CD4-positive, alpha-beta T cell treated with Interleukin-17A for 1 hour (primary cell): ENCODE measurements at places on chromosomes 12 and 14.

GRCh38 chr14:20294636-20295035 is 11.1 kb downstream of the TTC5 start:
- no peak for DNase-seq

DNA sequence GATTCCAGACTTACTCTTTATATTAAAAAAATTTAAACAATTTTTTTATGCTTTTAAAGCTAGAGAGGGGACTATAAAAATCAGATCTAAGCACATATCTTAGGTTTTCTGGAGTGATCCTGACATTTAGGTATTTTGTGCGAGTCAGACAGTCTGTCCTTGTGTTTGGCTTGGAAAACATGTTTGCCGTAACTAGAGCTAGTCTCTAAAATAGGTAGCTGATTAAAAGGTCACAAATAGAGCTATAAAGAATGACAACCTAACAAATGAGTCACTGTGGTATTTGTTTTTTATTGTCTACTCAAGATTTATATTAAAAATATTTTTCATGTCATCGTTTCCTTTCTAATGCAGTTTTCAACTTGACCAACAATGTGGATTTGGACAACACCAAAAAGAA is 73.4 kb downstream of the MNAT1 start:
- no peak for DNase-seq

GRCh38 chr14:30482276-30482675 is 76.7 kb upstream of the G2E3 start:
- DNase-seq, result no peak

- DNase-seq, result no peak
Measured at GRCh38 chr14:59688224-59689170, 111.9 kb upstream of the CCDC175 start.

- DNase-seq, result no peak
Measured at GRCh38 chr14:75222208-75222701, 45.8 kb upstream of the TMED10 start.

DNA sequence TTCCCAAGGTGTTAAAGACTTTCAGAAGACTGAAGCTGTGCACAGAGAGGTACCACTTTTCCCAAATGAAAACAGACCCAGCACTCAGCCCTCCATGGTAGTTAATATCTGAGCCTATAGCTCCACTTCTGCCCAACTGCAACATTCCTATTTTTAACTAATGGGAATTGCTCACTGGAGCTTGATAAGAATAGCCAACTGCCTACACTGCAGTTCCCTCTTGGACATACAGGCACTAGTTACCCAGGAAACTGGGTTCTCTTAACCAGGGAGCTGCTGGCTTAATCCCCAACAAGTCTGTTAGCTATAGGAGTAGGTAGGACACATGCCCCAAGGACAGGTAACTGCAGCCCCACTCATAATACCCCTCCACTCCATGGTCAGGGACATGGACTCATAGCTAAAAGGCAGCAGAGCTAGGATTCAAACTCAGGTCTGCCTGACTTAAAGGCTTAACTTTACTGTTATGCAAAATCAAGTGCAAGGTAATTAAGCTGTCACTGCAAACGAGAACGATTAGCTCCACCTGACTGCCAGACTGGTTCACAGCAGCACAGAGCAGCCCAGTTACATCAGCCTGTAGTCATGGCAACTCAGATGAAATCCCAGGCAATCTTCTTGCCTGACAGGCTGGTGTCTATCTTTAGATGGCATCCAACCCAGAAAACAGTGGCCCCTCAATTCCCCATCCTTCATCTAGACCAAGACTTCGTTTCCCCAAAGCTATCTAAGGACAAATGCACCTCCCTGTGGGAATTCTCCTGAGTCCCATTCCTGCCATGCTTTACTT is 77.1 kb upstream of the ACTN1 start:
- peak; percentile 7 for DNase-seq

- peak; percentile 20 for DNase-seq
Measured at GRCh38 chr12:55933169-55933798, 2.3 kb downstream of the DGKA start.

DNA sequence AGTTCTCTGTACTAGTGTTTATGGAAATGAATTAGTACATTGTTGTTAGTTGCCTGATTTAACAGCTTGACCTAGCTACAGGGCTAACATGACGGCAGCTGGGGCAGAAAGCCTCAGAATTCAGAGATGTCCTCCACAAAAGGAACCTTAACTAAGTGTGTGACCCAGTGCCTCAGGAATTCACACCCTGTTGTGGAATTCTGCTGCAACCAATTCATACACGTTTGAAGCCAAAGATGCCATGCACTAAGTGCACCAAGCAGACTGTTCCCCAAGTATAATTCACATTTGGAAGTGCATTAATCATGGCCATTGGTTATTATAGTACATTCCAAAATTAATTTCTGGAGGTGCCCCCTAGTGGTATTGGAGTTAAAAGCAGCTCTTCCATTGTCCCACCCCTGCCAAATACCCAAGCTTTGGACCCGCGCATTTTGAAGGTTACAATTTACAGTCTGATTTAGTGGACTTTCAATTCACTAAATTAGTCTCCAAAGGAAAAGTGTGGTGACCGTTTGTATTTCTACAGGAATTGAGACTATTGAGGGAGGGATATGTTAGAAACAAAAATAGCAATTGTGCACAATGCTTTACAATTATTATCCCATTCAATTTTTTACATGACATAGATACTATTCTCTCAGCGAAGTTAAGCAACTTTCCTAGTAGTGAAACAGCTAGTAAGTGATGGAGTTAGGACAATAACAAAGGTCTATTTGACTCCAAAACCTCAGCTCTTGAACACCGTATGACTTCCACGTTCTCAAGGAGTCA is 85.9 kb downstream of the PAX9 start:
- no peak for DNase-seq

GRCh38 chr14:21537090-21537424 is 10.9 kb upstream of the SALL2 start:
- DNase-seq, result no peak

DNA sequence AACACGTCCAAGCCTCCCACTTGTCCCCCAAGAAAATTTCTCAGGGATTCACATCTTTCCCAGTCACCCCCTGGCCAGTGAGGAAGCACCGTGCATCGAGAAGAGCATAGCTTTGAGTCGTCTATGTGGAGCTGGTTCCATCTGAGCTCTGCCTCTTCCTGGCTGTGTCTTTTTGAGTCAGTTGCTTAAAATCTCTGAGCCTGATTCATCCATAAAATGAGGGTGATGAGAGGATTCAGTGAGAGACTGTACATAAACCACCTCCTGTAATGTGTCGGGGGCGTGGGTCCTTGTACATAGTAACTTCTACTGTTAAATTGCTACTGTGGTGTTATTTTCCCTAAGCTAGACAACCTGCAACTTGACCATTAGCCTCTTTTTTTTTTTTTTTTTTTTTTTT is 13.8 kb downstream of the CD9 start:
- DNase-seq, result no peak

DNA sequence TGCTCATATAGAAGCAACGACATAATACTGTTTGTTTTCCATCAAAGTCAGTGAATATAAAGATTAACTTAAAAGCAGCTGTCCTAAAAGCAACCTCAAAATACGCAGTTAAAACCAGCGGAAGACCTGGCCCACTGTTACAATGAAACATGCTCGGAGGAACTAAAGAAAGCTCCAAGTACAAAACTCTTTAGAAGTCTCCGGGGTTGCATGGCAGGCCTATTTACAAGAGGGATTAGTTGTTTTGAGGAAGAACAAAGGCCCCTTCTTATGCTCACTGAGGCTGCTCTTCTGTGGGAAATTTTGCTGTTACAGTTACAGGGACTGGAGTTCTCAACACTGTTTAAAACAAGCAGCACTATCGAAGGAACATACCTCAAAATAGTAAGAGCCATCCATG is 75.9 kb upstream of the C12orf71 start:
- DNase-seq, result no peak

GRCh38 chr12:55742719-55743405 is at the start of gene GDF11:
Gene GDF11, plus strand, starts transcription at chr12:55743122. Its CDS starts 195 bp downstream, at chr12:55743317.
- peak; percentile 83 for DNase-seq

DNA sequence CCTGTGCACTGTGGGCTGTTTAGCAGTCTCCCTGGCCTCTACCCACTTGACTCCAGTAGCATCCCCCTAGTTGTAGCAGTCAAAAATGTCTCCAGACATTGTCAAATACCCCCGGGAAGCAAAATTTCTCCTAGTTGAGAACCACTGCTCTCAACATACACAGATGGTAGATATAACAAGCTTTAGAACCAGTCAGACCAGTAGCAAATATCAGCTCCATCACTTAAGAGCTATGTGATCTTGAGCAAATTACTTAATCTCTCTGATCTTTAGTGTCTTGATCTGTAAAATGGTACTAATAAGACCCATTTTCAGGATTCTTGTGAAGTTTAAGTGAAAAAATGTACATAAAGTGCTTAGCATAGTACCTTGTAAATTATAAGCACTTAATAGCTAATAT is 96.2 kb downstream of the DUSP6 start:
- DNase-seq, result no peak

GRCh38 chr12:58296863-58297262 is 355.5 kb downstream of the ATP23 start:
- no peak for DNase-seq

- no peak for DNase-seq
Measured at GRCh38 chr14:88154926-88155325, 150.0 kb downstream of the GPR65 start.

GRCh38 chr12:18239526-18239925 is 21.8 kb upstream of the PIK3C2G start:
- DNase-seq, result no peak

- no peak for DNase-seq
Measured at GRCh38 chr12:55720071-55720564, at the start of gene RDH5. Gene RDH5, plus strand, starts transcription at chr12:55720393. Its CDS starts 792 bp downstream, at chr12:55721185.

GRCh38 chr14:30551460-30551859 is 7.5 kb upstream of the G2E3 start:
- no peak for DNase-seq

GRCh38 chr12:53971686-53972085 is 1.2 kb upstream of the HOXC11 start:
- DNase-seq, result no peak

GRCh38 chr14:39580696-39581095 is 148.5 kb upstream of the FBXO33 start:
- no peak for DNase-seq

DNA sequence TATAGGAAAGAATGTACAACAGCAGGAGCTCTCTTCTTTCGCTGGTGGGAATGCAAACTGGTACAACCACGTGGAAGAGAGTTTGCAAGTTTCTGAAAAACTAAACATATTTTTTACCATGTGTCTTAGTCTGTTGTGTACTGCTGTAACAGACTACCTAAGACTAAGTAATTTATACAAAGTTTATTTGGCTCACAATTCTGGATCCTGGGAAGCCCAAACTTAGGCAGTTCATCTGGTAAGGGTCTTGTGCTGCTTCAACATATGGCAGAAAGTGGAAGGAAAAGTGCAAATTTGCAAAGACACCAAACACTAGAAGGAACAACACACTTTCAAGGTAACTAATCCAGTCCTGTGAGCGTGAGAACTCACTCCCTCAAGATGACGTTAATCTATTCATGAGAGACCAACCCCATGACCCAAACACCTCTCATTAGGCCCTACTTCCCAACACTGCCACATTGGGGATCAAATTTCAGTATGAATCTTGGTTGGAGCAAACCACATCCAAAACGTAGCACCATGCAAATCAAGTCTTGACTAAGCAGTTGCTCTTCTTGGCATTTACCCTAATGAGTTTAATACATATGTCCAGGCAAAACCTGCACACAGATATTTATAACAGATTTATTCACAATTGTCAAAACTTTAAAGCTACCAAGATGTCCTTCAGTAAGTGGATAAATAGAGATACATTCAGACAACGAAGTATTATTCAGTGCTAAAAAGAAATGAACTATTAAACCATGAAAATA is 481.9 kb upstream of the FOXG1 start:
- no peak for DNase-seq

DNA sequence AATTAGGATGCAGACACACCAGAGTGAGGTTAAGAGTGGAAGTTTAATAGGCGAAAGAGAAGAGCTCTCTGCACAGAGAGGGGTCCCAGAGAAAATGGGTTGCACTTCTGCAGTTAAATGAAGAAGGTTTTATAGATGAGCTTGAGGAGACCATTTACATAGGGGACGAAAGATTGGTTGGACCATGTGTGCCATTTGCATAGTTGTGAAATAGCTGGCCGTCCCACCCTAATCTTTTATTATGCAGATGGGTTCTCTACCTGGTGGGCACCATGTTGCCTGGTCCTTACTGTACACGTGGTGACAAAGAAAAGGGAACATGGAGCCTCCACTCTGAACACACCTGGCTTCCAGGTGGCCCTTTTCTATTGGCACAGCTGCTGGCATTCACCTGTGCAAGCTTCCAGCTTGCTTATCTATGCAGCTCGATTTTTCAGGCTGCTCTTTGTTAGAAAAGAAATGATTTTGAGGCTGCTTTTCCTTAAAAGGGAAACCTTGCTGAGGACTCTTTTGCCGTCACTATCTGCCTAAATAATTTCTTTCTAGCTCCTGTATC is 67.1 kb upstream of the SRSF5 start:
- no peak for DNase-seq

DNA sequence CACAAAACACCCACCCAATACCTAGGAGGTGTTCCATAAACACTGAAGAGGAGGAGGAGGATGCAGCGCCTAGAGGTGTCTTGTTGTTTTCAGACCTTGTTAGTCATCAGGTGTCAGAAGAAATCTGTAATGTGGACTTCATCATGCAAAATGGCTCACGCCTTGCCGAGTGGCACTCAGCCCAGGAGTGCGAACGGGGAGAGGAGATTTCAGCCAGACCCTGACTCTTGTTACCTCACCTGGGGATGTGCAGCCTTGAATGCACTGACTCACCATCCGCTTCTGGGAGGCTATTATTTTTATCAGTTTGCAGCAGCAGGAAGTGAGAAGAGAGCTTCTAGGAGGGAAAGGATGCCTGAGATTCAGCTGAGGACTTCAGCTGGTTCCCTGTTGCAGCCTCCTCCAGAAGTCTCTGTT is 48.2 kb upstream of the PLXNC1 start:
- DNase-seq, result no peak

DNA sequence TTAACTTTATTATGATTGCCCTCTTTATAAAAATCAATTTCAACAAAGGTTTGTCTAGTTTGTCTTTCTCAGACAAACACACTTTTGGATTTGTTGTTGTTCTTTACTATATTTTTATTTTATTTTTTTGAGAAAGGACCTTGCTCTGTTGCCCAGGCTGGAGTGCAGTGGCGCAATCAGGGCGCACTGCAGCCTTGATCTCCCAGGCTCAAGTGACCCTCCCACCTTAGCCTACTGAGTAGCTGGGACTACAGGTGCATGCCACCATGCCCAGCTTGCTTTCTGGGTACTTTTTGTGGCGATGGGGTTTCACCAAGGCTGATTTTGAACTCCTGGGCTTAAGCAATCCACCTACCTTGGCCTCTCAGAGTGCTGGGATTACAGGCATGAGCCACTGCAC is 64.4 kb upstream of the CFL2 start:
- no peak for DNase-seq

DNA sequence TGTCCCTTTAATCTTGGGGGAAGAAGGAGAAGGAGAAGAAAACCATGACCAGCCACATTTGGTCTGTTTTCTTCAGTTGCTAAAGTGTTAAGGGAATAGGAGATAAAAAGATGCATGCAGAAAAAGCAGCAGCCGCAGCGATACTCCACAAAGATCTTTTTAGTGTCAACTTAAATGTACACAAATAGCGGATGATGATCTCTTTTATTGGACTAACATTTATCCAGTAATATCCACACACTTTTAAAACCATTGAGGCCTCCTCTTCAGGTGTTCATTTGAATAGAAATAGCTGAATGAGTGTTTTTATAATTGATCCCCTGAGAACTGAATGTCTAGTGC is 83.5 kb downstream of the PAPOLA start:
- no peak for DNase-seq
